ENCODE measurements at places on chromosomes 7 and 10.

DNA sequence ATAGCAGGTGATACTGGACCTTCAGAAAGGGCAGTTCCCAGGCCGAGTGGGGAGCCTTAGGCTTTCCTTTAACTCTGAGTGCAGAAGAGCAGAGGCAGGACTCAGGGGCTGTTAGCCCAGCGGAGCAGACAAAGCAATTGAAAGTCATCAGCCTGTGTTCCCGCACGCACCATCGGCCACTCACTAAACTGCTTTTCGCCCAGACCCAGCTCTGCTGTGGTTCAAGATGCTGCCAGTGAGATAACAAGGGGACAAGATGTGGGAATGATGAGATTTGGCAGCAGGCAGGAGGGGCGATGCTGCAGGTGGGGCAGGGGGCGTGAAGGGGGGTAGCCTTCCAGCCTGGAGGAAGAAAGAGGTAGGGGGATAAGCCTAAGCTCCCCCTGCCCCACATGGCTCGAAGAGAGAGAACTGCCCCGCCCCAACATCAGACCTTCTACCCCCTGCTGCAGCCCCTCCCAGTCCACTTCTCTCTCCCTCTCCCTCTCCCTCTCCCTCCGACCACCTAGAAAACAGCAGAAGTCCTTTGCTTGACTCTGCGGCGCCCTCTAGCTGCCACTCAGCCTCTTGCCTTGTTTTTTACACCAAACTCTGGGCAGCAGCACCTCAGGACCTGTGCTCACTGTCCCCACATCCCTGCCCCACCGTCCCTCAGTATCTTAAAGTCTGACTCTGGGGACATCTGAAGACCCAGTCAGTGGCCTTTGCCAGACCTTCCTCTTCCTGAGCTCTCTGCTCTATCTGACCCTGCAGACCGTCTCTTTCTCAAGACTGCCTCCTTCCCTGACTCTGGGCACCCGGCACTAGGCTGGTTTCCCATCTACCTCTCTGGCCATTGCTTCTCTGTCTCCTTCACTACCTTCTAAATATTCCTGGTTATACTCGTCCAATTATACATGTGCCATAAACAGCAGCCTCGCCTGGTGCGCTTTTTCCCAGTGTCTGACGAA lies 110.5 kb downstream of the C10orf105 start:
- DNase-seq = peak; percentile 58

- no peak for DNase-seq
Observed at GRCh38 chr7:1033546-1034145, 10.7 kb upstream of the GPR146 start.

DNA sequence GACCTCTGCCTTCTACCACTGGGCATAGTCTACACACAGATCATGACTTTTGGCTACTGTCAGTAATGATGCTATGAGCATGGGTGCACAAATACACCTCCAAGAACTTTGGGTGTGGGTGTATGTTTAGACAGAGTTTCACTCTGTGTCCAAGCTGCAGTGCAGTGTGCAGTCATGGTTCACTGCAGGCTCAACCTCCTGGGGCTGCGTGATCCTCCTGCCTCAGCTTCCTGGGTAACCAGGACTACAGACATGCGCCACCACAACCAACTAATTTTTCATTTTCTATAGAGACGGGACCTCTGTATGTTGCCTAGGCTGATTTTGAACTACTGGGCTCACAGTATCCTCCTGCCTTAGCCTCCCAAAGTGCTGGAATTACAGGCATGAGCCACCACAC lies 194.4 kb downstream of the NSUN6 start:
- no peak for DNase-seq

- no peak for DNase-seq
Observed at GRCh38 chr7:28224172-28224571, 43.6 kb upstream of the JAZF1 start.

DNA sequence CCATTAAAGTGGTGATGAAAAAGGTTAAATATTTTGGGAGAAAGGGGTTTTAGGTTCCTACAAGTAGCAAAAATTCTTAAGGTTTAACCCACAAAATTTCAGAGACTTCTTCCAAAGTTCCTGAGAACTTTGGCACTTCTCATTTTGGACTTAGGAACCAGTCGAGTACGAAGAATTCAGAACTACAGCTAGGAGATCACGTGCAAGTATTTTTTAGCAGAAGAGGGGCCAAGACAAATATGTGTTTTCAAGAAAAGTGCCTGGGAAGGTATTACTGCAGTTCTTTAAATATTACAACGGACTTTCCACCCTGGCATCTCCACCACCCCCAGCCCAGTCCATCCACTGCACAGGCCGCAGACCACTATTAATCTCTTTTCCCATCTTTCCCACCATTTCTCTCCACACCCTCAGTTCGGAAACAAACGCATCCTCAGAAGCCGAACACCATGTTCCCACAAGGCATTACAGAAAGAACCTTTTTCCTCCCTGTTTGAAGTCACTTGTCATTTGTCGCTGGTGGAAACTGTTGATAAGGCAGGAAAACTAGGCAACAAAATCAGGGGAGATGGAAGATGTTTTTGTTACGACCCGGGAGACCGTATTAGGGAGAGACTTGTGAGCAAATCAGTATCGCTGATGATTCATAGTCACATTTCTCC lies 7.1 kb downstream of the INHBA start:
- no peak for DNase-seq

GRCh38 chr10:1292611-1293031 lies 236.4 kb downstream of the WDR37 start:
- DNase-seq = no peak

DNA sequence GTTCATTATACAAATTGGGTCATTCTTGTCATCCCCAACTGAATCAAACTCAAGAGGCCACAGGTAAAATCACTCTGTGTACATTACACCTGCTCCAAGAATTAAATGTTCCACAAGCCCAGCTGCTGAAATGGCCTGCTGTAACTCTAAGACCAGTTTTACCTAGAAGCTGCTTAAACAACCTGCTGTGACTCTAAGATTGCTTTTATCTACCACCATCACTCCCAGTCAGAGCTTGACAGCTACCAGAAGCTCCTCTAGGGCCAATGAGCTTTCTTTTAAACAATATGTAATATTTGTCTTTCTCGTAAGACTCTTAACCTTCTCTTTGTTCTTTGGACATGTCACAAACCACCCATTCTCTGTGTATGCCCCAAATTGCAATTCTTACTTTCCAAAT lies 141.8 kb upstream of the LRGUK start:
- no peak for DNase-seq

DNA sequence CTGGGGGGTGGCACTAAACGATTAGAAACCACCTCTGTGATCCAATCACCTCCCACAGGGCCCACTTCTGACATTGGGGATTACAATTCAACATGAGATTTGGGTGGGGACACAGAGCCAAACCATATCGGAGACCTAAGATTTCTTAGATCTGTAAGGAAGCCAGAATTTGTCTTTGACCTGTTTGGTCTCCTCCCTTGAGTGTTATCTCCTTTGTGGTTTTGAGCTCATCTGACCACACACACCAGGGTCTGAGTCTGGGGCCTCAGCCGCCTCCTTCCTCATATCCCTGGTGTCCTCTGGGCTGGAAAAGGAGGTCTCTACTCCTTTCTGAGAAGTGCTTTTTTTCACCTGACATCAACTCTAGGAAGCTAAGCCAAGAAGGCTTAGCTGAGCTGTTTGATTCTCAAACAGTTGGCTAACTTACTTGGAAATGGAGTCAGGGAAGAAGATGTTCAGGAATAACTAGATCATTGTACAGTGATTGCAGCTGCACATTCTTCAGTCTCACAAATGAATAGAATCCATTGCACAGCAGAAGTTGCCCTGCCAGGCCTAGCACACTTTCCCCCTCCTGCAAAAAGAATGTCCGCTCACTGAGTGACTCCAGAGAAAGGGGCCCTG lies 167.4 kb downstream of the ARHGAP21 start:
- DNase-seq = no peak

DNA sequence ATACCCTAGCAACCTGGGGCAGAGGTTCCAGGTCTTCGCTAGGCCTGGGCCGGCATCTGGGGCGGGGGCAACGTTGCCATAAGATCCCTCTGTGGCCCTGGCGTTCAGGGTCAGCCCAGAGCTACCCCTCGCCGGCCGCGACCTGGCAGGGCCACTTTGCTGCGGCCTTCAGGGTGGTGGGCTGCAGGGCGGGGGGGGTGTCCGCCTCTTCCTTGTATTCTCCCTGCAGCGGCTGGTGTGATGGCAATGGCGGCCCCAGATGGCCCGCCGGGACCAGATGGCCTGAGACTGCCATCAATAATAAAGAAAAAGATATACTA lies 539.2 kb upstream of the POT1 start:
- no peak for DNase-seq

DNA sequence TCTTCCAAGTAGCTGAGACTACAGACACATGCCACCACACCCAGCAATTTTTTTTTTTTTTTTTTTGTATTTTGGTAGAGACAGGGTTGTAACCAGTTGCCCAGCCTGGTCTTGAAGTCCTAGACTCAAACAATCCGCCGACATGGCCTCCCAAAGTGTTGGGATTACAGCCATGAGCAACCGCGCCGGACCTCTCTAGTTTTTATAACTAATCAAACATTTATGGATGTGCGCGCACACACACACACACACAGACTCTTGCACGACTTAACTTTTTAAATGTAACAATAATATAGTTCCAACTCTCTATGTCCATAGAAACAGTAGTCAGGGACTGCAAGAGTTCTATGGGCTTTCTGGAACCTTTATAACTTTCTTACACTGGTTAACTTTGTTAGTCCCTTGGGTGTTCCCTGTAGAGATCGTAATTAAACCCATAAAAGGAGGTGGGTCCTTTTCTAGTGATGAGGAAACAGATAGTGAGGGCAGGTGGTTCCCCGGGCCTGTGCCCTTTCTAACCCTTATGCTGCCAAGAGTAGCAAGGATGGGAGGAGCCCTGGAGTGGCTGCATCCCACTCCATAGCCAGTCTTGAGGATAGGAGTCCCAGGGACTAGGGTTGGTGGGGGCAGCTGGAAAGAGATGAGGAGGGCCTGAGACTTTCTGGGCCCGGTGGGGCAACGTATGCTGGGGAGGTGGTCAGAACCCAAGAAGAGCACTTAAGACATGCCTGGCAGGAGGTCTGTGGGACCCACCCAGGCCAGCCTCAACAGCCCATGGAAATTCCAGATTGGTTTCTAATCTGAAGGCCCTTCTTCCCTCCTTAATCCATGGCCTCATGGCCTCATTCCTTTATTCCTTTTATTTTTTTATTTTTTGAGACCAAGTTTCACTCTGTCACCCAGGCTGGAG lies 8.6 kb downstream of the MARVELD1 start:
- no peak for DNase-seq

GRCh38 chr10:117544711-117545140 lies 2.2 kb downstream of the EMX2 start:
- DNase-seq = no peak

- no peak for DNase-seq
Observed at GRCh38 chr7:136971776-136972175, 103.3 kb downstream of the CHRM2 start.

GRCh38 chr7:47882635-47883034 lies 65.6 kb downstream of the PKD1L1 start:
- no peak for DNase-seq

GRCh38 chr10:6659451-6659850 lies 79.4 kb upstream of the PRKCQ start:
- no peak for DNase-seq

All from H4 (cell line).